ENCODE measurements at places on chromosomes 5 and 9.

- DNase-seq = no peak
These were observed 550.9 kb downstream of the RAB3C start for GRCh38 chr5:59133764-59134261.

DNA sequence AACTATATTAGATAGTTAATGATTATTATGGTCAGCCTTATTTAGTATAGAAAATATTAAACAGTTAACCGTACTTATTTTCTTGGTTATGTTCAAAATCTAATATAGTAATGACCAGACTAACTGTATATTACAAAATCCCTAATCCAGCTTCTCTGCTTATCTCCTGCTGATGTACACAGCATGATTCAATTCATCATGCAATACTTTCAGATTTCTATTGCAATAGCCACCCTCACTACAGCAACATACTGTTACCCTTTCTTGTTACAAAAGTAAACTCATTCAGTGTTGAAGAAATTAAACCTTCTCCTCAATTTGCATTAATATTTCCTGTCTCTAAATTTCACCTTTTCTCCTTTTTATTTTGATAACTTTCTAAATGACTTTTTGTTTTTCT, 1375.0 kb upstream of the NUDT12 start:
- no peak for DNase-seq

DNA sequence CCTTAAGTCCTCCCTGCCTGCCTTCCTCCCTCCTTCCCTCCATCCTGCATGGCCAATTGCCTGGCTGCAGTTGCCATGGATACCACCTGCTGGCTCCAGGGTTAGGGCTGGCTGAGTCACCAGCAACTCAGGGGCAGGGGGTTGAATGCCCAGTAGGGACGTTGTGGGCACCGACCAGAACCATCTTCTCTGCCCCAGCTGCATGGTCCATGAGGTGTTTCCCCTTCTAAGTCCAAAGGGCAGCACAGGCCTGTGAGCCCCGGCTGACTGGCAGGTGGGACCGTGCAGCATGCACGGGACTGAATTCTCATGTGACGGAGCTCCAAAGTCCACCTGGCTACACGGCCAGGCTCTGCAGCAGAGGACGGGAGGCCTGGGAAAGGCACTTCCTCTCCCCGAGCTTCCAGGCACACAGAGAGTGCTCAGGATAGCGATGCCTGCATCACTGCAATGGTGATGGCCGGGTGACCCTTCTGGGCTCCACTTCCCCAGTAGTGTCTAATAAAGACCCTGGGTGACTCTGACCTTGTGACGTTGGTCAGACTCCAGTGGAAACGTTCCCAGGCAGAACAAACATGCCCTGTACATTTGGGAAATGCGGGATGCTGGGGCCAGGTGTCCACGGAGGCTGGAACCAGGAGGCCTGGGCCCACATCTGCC, 5.7 kb downstream of the ASS1 start:
- no peak for DNase-seq

DNA sequence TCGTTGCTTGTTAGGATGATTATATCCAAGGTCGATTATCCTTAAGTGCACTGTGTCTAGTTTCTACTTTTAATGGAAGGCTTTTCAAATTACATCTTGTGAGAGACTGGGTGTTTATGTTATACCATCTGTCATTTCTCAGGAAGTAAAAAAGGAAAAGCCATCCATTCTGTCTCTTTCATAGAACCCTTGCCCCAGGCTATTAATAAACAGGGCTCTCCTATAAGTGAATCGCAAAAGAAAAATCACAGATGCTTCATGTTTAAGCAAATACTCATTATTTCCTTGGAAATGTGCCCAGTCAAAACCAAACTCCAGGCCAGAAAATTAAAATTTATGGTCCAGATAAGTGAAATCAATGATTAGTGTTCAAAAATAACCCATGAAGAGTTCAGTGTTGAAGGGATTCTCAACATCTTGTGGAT, 58.1 kb downstream of the STARD4 start:
- no peak for DNase-seq

All from effector memory CD4-positive, alpha-beta T cell (primary cell).